ENCODE measurements at places on chromosomes 11 and 22.
A peak's percentile ranks its signal among the peaks of the same experiment; 100 is the strongest.

- no peak for DNase-seq
Measured at GRCh38 chr11:122979815-122980595, 1.6 kb downstream of the BSX start.

DNA sequence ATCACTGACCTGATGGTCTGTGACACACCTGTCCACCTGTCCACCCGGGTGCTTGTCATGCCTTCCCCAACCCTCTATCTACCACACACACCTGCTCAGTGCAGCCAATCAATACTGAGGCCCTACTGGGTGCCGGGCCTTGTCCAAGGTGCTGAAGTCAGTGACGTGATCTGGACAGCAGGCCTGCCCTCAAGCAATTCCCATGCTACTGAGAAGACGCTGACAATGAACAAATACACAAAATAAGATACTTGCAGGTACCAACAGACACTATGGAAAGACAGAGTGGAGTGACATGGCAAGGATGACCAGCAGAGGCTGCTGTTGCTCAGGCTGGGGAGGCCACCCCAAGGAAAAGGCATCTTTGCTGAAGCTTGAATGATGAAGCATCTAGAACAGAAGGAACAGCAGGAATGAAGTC lies 21.2 kb downstream of the PLAAT3 start:
- no peak for DNase-seq

DNA sequence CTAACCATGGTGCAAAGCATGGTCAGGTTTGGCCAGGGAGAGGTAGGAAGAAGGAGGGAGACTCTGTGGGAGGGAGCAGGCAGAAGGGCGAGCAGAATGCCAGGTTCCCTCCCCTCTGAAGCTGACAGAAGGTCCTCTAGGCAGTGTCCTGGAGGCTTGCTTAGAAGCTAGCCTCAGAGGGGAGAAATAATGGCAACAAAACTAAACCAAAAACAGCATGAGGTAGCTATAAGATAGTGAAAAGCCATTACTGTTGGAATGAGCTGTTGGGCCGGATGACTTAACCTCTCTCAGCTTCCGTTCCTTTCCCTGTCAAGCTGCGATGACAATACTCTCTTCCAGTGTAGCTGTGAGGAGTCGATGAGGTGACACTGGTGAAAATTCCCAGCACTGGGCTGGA lies 36.6 kb downstream of the RASSF10 start:
- DNase-seq, result no peak

GRCh38 chr22:45532235-45532631 lies 29.6 kb downstream of the FBLN1 start:
- DNase-seq, result no peak

GRCh38 chr22:33116841-33117547 lies 58.8 kb upstream of the SYN3 start:
- no peak for DNase-seq

DNA sequence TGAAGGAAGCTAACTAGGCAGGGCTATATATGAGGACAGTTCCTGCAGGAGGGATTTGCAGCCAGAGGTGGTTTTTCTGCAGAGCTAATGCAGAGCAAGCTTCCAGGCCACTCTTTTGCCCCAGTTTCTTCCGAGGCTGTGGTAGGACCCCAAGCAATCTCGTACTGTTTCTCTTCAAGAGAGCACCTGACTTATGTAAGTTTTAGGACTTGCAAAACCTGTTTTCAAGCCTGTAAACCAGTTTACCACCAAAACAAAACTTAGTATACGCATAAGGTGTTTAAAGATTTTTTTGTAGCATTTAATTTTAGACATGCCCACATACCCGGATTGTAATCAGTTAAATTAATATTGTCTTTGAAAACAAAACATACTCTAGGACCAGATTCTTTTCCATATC lies 7.7 kb upstream of the APLP2 start:
- no peak for DNase-seq

DNA sequence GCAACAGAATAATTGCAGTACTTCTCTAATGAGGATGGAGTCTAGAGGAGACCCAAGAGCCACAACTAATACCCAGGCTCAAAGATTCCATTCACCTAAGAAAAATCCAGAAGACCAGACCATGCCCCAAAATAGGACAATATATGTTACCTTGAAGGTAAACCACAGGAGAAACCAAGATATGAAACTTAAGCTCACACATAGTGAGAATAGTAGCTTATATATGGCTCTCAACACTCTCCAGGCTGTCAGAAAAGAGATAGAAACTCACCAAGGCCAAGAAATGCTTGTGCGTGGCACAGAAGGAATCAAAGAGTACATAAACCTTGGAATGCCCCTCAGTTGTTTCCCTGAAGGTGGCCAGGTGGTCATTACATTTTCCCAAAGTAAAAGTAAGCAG lies 9.1 kb downstream of the FAM111A start:
- DNase-seq, result no peak

- DNase-seq, result peak; percentile 15
Measured at GRCh38 chr22:27370269-27370668, 431.3 kb downstream of the MN1 start.

DNA sequence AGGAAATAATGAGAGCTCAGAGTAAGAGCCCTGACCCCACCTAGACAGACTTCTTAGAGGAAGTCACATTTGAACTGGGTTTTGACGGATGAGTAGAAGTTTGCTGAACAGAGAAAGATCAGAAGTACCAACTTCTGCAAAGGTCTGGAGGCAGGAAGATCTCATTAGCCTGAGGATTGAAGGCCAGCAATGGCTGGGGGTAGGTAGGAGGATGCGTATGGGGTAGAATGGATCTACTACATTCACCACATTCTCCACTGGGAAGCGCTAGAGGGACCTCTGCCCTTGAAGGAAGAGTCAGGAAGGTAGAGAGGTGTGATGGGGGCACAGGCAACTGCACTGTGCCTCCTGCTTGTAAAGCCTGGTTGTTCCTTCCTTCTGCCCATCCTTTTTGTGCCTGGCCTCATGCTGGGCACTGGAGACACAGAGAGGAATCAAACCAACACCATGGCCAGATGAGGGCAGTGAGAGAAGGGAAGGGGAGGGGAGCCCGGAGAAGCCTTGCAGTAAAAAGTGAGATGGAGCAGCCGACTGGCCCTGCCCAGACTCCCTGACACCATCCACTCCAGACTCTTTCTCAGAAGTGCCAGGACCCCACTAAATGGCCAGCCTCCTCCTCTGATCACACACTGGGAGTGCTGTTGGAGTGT lies 4.9 kb downstream of the TPBGL start:
- no peak for DNase-seq

DNA sequence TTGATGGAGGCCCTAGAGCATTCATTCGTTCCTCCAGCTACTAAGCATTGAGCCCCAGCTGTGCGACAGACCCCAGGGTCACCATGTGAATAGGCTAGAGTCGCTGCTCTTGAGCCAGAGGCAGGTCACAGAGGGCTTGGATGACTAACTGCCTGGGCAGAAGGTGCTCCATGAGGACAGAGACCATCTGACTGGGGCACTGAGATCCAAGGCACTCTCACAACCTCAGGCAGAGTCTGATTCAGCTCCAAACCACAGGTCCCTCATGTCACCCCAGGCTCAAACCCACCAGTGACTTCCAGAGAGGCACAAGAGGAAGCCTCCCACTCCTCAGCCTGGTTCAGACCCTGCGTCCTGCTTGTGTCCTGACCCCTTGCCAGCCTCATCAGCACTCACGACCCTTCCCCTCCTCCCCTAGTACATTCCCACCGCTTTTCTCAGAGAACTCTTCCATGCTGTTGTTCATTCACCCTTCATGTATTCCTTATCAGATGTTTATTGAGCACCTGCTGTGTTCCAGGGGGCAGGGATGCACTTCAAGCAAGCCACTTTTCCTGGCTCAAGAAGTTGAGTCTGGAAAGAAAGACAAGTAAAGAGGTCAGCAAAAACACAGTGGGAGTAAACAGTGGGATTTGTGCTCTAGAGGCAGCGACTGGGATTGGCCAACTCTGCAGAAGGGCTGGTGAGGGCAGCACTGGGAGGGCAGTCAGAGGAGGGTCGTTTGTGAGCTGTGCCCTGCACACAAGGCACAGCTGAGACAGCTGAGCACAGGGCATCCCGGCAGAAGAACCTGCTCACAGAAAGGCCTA lies 9.3 kb downstream of the OAF start:
- DNase-seq, result no peak

DNA sequence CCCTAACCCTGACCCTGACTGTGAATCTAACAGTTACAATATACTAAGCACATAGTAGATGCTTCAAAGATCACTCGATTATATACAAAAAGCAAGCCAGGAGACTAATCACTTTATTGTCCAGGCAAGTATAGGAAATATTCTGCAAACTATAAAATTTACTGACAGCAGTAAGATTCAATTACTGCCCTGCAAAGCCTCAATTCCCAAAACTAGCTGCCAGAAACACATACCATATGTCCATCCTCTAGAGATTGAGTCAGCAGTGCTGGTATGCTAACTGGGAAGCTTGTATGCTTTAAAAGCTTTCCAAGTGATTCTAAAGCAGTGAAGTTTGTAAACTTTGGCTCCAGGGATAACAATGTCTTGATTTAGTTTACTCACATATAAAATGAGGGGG lies 26.1 kb downstream of the CSTF3 start:
- no peak for DNase-seq

DNA sequence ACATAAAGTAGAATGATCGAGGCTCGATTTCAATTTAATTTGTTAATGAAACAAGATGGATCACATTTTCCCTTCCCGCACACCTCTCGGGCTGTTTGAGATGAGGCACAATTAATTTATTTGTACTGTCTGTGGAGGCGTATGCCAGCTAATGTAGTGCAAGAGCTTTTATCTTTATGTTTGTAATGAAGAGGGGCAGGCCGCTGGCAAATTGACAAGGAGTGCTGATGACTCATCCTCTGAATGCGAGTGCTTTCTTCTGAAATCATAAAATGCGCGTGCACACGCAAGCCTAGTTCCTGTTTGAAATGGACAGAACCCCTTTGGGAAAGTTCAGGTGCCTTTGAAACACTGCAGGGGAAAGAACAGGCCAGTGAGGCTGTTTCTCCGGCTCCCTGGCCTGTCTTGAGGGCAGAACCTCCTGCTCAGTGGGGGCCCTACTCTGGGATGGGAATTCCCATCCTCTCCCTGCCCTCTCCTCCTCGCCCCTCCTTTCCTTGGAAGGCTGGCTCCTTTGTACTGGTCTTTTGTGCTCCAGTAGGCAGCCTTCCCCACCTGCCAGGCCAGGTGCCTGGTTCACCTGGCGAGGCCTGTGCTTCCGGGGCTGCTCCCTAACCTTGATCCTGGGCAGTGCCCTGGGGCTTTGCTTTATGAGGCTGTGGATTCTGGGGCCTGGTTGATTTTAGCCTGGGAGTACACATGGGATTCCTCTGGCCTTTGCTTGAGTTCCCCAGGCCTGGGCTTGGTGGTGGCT lies 50.3 kb downstream of the TEAD1 start:
- DNase-seq, result no peak

DNA sequence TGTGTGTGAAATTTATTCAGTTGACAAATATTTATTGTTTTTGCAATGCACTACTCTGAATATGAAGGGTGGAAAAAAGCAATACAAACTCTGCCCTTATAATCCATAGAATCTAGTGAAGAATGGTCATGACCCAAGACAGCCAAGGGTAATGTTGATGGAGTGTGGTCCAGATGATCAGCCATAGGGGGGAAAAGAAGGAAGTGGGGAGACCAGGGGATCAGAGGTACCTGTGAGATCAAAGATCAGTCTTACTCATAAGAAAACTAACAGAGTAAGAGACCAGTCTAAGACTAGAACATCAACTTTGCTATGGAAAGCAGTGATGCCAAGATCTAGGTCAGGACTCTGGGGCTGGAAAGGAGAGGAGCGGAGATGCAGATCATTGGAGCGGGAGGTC lies 47.0 kb upstream of the ETS1 start:
- DNase-seq, result no peak

DNA sequence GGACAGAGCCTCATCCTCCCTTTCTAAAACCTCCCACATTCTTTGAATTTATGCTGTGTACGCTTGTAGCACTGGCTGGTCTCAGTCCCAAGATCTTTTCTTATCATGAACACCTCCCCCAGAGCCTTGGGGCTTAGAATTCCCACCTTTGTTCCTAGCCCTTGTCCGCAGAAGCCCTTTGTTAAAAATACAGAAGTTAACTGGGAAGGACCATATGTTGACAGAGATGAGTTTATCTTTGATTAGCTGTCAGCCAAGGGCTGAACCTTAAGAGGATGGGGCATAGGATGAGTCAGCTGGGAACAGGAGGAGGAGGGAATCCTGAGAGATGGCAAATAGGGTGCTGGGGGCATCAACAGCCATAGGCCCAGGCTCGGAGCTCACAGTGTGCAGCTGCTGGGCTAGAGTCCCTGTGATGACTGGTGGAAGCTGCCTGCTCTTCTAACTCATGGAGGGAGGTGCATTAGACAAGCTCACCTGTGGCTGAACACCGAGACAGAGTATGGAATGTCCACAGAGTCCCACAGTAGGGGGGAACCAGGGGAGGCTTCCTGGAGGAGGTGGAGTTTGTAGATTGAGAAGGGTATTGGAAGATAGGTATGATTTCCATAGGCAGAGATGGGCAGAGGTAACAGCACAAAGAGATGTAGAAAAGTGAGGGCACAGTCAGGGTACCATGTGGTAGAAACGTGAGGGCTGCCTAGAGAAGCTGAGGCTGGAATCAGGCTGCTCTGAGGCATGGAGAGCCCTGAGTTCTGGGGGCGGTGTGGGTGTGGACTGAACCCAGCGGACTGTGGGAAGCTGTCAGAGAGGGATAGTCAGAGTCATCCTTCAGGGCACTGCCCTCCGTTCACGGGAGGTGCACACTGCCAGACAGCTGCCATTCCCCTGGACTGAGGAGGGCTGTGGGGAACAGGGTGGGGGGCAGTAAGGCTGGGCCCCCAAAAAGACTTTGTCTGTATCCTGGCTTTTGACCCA lies 9.9 kb downstream of the MICAL2 start:
- no peak for DNase-seq

DNA sequence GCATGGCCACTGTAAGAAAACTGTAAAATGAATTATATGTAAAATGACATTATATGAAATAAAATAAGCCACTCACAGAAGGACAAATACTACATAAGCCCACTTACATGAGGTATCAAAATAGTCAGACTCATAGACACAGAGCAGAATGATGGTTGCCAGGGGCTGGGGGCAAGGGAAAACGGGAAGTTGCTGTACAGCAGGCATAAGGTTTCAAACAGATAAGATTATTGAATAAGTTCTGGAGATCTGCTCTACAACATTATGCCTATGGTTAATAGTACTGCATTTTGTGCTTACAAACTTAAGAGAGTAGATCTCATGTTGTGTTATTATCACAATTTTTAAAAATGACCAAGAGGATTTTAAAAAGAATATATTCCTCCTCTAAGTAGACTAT lies 32.7 kb upstream of the HEPHL1 start:
- DNase-seq, result no peak

GRCh38 chr11:5550440-5551095 lies 2.2 kb upstream of the OR52H1 start:
- DNase-seq, result no peak

DNA sequence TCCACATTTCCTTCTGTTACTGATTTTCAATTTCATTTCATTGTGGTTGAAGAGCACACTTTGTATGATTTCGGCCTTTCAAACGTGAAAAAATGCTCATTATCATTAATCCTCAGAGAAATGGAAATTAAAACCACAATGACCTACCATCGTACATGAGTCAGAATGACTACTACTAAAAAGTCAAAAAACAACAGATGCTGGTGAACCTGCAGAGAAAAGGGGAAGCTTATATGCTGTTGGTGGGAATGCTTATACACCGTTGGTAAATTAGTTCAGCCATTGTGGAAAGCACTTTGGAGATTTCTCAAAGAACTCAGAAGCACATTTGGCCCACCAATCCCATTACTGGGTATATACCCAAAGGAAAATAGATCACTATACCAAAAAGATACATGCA lies 57.6 kb downstream of the DLG2 start:
- no peak for DNase-seq
